ENCODE measurements at places on chromosomes 7 and 10.

- no peak for DNase-seq
Observed at GRCh38 chr7:91947948-91948347, 7.3 kb downstream of the AKAP9 start.

GRCh38 chr7:123714296-123715080 lies 34.3 kb downstream of the WASL start:
- DNase-seq = no peak

- no peak for DNase-seq
Observed at GRCh38 chr10:104642658-104643302, 1.7 kb downstream of the SORCS3 start.

GRCh38 chr7:105399043-105399725 lies 10.5 kb upstream of the SRPK2 start:
- DNase-seq = no peak

DNA sequence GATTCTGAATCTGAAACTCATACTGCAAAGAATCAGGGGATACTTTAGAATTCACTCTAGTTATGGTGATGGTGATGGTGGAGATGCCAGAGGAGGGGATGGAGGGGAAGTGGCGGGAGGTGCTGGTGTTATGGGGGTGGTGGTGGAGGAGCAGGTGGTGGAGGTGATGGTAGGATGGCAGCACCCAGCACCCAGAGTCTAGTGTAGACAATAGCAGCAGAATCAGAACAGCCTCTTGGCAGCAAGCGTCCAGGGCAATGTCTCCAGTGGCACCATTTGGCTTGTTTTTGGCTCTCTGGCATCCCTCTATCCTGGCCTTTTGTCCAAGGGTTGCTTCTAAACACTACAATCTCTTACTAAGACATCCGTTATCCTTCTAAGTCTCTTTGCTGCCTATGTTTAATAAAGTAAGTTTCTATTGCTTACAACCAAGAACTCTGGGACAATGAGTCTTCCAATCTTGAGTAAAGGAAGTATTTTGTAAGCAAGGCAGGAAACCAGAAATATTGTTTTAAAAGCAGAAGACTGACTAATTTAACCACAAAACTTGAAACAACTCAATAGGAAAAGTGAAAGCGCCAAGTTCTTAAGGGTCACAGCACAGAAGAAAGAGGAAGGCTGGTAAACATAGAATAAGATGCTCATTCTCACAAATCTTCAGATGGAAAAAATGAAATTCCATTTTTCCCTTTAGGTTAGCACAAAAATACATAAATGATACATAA lies 42.4 kb upstream of the GDF10 start:
- no peak for DNase-seq

DNA sequence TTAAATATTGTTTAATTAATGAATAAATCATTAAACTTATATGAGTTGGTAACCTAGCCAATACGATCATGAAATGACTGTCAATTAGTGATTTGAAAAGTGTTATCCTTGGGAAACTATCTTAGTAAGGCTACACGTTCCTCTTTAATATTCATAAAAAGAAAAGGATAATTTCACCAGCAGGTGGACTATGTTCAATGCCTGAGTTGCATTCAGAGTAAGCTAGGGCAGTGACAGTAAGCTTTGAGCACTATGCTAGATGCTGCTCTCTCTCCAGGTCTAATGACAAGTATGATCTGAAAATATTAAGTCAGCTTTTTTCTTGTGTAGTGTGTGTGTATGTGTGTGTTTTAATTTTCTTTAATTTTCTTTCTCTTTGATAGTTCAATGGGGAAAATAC lies 486.3 kb upstream of the PCDH15 start:
- no peak for DNase-seq

DNA sequence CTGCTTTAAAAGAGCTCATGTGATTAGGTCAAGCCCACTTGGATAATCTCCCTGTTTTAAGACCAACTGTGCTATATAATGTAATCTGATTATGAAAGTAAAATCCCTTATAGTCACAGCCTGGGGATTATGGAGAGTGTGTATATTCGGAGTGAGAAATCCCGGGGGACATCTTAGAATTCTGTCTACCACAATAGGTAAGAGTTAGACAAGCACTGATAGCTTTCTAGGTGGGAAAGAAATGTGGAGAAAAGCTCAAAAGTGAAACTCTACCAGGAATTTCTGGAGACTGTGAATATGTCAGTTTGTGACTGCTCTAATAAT lies 2.9 kb upstream of the VCL start:
- DNase-seq = no peak

DNA sequence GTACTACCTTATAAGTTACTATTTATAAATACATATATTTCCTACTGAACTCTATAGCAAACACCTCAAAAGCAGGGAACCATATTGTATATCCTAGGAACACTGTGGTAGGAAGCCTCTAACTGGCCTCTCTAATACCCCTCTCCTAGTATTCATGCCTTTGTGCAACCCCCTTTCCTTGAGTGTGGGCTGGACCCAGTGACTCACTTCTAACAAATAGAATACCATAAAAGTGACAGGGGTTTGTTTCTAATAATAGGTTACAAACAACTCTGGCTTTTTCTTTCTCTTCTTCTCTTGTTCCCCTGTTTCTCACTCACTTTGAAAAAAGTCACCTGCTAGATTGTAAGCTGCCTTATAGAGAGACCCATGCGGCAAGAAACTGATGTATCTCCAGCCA lies 51.6 kb upstream of the MACC1 start:
- DNase-seq = no peak

GRCh38 chr7:151058781-151059366 lies 515 bp upstream of the SLC4A2 start:
- DNase-seq = no peak

DNA sequence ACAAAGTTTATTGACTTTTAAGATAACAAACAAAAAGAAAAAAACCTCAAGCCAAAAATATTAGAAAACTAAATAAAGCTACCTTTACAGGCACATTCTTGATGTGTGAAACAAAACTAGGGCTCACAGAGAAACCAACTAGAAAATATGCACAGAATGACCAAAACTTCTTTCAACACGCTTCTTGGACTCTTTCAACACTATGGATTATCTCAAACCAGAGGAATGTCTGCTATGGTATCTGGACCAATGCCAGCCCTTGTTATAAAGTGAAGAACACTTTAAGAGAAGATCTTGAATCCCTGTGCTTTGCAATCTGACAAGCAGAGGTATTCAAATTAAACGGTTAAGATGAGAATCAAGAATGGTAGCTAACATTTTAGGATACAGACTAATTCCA lies 76.6 kb downstream of the DNAJC1 start:
- DNase-seq = no peak

DNA sequence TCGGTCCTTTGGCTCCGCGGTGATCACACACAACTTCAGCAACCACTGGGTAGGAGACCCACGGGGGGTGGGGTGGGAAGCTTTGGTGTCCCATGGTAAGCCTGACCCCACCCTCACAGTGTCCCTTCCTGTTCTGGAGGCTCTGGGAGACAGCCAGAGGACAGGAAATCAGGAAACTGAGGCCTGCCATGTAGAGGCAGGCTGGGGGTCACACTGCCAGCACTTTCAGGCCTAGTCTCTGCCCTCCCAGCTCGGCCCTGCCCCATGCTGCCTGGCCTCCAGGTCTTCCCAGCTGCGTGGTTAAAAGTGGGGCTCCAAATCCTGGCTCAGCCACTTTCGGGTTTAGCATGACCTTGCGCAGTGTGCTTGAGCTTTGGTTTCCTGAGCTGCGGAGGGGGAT lies 10.9 kb downstream of the AQP1 start:
- DNase-seq = no peak

DNA sequence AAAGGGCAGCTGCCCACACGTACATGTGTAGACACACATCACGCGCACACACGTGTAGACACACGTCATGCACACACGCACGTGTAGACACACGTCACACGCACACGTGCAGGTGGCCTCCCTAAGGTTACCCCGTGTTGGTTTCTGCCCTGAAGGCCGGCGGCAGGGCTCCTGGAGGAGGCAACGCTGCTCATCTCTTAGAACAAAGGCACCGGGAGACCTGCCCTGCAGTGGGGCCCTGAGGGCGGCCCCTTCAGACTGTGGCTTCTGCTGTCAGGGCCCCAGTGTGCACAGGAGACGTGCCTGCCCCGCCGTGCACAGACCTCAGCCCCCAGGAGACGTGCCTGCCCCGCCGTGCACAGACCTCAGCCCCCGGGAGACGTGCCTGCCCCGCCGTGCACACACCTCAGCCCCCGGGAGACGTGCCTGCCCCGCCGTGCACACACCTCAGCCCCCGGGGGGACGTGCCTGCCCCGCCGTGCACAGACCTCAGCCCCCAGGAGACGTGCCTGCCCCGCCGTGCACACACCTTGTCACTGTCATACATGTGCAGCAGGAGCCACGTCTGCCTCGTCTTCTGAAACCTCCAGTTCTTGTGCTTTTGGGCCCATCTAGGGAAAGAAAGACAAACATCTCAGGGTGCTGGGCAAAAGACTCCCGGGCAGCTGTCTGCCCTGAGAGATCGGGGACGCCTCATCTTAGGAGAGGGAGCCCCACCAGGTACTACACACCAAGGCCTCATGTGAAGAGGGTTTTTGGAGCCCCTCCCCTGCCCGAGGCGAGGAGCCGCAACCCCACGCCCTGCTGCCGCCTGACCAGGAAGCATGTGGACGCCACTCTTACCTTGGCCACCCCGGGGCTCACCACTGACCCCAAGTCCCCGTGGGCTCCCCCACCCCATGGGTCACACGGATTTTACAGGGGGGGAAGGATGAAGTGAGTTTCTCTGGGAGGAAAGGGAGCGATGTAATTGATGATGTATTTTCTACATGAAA lies 17.3 kb downstream of the CYP2W1 start:
- DNase-seq = no peak

DNA sequence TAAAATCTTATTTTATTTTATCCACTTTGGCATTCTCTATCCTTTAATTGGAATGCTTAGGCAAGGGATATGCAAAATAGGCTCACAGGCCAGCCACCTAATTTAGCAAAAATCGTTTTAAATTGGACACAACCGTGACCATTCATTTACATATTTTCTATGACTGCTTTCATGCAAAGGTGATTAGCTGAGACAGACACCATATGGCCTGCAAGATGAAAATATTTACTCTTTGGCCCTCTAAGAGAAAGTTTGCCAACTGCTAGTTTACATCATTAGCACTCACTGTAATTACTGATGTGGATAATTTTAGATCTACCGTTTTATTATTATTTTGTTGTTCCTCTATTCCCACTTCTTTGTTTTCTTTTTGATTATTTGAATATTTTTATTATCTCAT lies 375.5 kb upstream of the LRRTM3 start:
- no peak for DNase-seq

DNA sequence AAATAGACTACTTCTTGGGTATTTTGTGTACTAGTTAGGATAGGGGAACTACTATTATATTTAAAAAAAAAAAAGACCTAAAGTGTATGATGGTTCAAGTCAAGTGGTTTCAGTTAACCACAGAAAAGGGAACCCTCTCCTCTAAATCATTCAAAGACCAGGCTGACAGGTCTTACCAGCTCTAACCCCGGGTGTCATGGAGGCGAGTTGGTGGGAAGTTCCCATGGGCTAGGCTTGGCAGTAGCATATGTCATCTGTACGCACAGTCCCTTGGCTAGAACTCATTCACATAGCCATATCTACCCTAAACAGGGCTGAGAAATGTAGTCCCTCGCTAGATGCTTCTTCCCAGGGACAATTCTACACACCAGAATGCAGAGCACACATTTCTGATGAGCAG lies 37.7 kb upstream of the KCNMA1 start:
- DNase-seq = no peak

DNA sequence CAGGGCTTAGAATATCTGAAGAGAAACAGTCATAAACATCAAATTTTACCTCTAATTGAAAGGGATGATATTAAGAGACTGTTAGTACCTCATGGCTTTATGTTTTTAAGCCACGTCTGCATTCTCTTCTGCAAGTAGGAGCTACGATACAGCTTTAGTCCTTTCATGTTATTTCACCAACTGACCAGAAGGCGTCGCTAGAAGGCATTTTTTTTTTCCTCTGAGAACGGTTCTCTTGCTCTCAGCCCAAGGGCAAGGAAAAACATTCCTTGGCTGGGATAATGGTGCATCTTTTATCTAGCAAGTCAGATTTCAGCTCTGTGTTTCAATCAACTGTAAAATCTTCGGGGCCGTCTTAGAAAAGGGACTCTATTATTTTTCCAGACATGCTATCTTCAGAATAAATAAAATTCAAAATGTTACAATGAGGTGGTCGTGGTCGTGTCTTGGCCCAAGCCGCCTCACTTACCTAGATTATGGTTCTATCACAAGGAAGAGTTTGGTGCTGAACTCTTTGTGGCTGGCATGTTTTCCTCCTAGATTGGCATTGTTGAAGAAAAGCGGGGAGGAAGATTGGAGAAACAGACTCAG lies 41.6 kb upstream of the LYZL2 start:
- peak; percentile 1 for DNase-seq

DNA sequence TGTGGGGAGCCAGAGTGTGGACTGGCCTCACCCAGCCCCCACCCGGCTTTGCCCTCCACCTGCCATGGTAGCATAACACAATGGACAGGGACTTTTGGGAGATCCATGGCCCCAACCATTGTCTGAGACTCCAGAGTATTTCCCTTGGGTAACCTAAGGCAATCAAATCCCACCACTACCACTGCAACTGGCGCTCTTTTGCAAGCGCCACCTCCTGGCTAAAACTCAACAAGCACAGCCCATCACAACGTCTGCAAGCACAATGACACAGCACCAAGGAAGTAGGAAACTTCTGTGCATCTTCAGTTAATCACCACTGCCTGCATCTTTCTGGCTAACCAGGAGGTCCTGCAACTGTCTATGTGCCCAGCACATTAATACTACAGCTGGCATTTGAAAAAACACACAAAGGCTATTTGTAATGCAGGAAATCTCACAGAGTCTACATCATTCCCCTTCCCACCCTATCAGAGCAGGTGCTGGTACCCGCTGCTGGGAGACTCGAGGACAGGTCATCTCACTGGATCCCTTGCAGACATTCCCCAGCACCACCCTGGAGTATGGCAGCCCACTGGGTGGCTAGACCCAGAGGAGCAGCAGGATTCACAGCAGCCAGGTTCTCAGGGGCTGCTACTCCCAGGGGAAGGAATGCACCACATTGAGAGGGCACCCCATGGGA lies 27.7 kb downstream of the ANKRD26 start:
- no peak for DNase-seq

DNA sequence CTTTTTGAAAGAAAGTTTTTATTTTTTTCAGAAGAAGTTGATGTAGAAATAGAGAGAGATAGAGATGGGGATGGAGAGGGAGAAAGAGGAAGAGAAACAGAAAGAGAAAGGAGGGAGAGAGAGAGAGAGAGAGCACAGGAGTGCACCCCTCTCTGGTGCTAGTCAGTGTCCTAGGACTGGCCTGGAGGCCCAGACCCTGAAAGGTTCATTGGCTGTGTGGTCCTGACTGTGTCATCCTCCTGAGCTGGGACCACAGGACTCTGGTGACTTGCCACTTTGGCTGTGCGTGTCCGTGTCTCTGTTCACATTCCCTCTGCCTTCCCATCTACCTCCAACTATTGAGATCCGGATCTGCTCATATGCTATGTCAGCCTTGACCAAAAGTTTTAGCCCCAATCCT lies 62.1 kb upstream of the SHH start:
- no peak for DNase-seq

- no peak for DNase-seq
Observed at GRCh38 chr7:95863-96260, 96.5 kb upstream of the FAM20C start.
